ENCODE measurements at places on chromosomes 2 and 18.

DNA sequence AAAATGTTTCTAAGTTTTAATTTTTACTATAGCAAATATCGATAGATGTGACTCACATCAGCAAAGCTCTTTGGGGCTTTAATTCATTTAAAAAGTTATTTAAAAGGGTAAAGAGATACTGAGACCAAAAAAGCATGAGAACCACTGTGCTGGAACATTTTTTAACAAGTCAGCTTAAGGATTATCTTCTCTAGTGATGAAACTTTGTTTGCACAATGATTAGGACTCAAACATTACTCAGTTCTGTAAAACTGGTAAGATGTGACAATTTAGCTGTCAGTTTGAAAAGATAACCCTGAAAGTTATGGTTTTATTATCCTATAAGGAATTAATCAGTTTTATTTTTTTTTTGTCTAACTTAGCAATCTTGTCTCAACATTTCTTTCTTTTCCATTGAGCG, 301.4 kb downstream of the TSN start:
- DNase-seq: no peak

DNA sequence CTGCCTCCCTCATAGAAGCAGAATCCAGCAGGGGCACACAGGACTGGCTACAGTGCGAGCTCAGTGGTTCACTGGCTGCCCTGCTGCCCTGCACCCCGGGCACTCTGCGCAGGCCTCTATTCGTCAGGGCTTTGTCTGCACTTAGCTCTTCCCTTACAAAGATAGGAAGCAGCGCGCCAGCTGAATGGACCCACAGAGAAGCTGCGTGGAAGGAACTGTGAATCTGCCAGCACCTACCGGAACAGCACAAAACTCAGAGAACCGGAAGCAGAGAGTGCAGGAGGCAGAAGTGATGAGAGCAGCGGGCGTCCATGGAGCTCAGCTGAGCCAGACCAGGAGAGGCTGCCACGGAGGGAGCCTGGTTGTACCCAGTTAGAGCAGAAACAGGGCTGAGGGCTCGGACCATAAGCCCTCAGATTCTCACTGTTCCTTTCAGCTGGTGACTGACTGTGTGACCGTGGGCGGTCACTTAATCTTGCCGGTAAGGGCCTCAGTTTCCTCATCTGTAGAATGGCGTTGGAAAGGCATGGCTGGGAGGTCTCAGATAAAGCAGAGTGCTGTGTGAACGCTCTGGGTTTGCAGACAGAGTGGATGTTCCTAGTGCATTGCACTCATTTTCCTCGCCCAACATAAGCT, 23.1 kb upstream of the SLC66A3 start:
- DNase-seq: no peak

DNA sequence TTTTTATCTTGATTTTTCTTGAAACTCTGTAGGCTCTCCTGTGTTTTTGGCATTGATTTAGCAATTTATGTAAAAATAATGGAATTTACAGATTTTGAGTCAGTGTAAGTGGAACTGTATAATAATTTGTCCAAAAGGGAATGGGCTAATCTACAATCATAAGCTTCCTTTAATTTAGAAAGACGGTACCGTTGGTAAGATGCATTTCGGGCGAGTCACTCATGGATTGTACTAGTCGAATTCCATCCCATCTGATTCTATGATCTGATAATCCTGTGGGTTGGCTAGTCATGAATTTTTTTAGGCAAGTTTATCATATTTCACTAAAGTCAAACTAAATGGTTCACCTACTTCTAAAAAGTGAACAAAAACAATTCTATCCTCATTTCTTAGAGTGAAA, 133.4 kb downstream of the ZNF407 start:
- DNase-seq: no peak

GRCh38 chr2:231545105-231545902, 15.1 kb upstream of the NMUR1 start:
- DNase-seq: no peak

GRCh38 chr2:192669505-192670091, 474.9 kb upstream of the TMEFF2 start:
- no peak for DNase-seq

GRCh38 chr2:26820932-26821331, 27.0 kb upstream of the DPYSL5 start:
- no peak for DNase-seq

GRCh38 chr2:28407131-28407975, 14.7 kb downstream of the FOSL2 start:
- no peak for DNase-seq

GRCh38 chr2:97005353-97005752, 19.0 kb upstream of the FAM178B start:
- no peak for DNase-seq

DNA sequence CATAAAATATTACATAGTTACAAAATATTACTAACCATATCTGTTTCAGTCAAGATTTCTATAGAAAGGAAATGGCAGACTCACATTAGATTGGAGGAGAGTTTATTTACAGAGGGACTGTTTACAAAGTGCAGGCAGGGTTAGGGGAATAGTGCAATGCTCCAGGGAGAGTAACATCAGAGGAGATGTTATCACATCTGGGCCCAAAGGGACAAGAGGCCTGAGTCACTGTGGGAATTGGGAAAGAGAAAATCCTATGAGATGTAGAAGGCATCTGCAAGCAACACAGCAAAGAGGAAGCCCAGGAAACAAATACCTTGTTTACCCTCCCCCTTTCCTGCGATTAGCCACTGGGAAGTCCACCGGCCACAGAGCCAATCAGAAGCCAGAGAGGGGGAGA, 227.3 kb upstream of the TANK start:
- DNase-seq: no peak

GRCh38 chr2:2542966-2543611, 212.0 kb upstream of the MYT1L start:
- no peak for DNase-seq

DNA sequence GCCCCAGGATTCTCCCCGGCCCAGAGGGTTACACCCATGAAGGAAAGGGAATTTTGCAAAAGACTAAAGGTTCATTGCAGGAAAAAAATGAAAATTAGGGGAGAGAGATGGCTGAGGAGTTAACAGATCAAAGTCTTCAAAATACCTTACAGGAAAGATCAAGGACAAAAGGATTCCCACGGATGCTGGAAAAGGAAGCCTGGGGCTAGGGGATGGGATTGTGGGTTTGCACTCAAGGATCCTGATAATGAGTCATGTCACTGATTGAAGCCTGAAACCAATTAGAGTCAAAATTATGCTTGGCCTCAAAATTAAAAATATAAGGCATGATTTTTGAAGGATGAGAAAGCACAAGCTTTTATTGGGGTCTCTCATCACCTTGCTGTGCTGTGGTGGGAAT, 32.6 kb upstream of the COPS8 start:
- no peak for DNase-seq

- no peak for DNase-seq
These were observed 253.3 kb upstream of the REV1 start for GRCh38 chr2:99743146-99743545.

- DNase-seq: no peak
These were observed 142.6 kb downstream of the RAPGEF4 start for GRCh38 chr2:172878260-172878659.

- DNase-seq: no peak
These were observed 102.9 kb downstream of the TANC1 start for GRCh38 chr2:159071190-159071915.

GRCh38 chr2:207490441-207490840, 39.3 kb upstream of the CREB1 start:
- no peak for DNase-seq

DNA sequence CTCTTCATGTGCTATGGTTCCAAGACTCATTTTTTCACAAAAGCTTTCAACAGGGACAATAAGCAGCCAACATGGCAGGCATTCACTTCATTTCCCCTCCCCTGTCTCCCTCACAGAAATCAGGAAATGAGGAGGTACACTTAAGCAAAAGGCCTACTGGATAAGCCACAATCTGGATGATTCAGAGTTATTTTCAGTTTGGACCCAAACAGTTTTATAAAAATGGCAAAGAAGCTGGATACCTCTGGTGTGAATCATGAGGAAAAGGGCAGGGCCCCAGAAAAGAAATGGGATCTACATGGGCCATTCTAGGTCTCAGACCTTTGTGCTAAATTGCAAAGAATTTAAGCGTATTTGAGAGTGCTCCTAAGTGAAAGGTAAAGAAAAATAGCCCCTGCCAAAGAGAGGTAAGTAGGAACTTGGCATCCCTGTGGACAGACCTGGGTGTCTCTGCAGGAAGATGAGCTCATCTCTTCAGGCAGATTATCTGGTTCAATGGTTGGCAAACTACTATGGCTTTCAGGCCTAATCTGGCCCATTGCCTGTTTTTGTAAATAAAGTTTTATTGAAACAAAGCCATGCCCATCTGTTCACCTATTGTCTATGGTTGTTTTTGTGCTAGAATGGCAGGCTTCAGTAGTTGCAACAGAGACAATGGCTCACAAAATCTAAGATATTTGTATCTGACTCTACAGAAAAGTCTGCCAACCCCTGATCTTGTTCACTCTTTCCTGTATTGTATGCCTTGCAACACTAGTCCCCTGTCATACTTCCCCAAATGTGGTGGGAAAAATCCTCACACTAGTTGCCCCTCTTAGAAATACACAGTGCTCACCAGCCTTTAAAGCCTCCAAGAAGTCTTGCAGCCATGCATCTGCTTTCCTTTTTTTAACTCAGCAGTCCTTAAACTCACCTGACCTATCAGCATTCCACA, 315.0 kb downstream of the ALK start:
- DNase-seq: no peak

DNA sequence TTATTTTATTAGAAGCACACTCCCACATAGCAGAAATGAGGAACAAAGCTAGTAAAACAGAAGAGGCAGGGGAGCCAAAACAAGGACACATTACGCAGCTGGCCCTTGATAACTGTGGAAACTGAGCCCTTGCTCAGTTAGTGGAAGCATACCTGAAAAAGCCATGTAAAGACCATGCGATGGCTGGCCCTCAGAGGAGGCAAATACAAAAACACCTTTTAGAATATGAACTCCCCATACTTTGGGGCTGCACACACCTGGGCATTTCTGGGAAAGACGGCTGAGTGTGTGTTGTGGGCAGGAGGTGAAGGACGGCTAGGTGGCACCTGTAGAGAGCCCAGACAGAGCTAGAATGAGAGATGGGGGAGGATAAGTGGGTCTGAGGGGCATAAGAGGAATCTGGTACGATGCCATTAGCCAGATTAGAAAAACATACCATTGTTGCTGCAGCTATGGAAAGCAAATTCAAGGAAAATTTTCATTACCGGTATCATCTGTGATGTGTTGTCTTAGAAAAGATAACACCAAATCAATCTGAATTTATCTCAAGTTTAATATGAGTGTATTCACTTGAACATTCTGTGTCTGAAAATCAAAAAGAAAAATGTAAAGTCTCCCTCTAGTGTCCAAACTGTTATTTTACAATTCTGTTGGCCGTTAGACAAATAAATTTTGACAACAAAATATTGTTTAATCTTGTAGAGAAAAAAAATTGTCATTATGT, 45.2 kb upstream of the SULT1C3 start:
- DNase-seq: no peak

- no peak for DNase-seq
These were observed 139.3 kb downstream of the KLHL29 start for GRCh38 chr2:23524261-23524706.

GRCh38 chr2:177284531-177284930, 20.0 kb upstream of the NFE2L2 start:
- DNase-seq: no peak

GRCh38 chr2:178266445-178266844, 72.1 kb downstream of the OSBPL6 start:
- DNase-seq: no peak

GRCh38 chr2:222052934-222053367, 245.8 kb downstream of the PAX3 start:
- DNase-seq: no peak

- DNase-seq: no peak
These were observed 804.4 kb upstream of the CELF4 start for GRCh38 chr18:38369772-38370690.

DNA sequence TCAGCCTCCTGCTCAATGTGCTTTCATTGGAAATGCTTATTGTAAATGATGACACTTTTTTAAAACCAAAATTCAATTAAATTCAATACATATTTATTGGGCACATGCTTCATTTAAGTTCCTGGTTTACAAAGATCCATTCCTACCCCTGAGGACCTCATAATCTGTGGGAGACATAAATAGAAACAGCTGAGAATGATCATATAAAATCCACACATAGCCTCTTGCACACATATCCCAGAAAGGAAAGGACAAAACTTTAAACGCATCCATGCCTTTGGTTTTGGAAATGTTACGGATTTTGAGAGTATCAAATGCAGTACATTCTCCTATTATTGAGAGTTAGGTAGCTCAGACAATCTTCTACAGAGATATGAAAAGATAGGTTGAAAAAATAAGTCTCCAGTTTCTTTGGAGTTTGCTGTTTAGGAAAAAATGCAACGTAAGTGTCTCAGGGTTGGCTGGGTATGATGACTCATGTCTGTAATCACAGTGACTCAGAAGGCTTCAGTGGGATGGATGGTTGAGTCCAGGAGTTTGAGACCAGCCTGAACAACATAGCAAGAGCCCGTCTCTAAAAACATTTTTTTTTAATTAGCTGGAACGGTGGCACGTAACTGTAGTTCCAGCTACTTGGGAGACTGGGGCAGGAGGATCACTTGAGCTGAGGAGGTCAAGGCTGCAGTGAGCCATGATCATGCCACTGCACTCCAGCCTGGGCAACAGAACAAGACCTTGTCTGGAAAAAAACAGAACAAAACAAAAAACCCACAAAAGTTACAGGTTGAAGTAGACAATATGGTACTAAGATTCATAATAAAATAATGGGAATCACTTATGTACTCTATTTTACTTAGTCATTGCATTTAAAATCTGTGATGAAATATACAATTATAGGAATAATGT, 3.9 kb upstream of the PRELID3A start:
- no peak for DNase-seq

GRCh38 chr2:44342854-44343253, 18.4 kb downstream of the PREPL start:
- DNase-seq: no peak

DNA sequence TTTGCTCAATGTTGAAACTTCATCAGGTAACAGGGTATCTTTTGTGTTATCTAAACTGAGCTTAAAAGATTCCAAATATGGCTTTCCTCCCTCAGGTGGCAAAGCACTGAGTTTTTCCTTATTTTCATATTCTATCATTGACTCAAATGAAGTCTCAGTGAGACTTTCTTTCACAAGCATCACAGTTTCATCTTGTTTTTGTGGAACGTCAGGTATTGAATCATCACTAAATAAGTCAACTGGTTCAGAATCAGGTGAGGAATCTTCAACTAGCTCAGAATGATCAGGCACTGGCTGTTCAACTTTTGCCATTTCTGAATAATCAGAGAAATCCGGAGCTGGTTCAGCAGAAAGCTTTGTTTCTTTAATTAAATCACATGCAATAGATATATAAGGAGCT, 24.6 kb downstream of the RTN4 start:
- DNase-seq: no peak

GRCh38 chr18:12880541-12880910, 3.5 kb downstream of the PTPN2 start:
- DNase-seq: no peak

- no peak for DNase-seq
These were observed 392.8 kb downstream of the TSN start for GRCh38 chr2:122148128-122148767.

- no peak for DNase-seq
These were observed 137.0 kb upstream of the CTNNA2 start for GRCh38 chr2:79375817-79376216.

Data from cerebellar nuclear complex (tissue), 1 donor.